ENCODE measurements at places on chromosomes 16 and 17. TPM values are rescaled to one million over a fixed set of nuclear protein-coding genes. Genes with fewer than 3 reads are reported as not detected.

ATAD5 gene
- 0.42 TPM for total RNA-seq

DNASE1L2 gene
- 0.63 TPM for total RNA-seq

CENPX gene
- total RNA-seq, result 22.3 TPM

CYBA gene
- total RNA-seq, result 43.9 TPM

SMTNL2 gene
- 0.26 TPM for total RNA-seq

GLIS2 gene
- total RNA-seq, result 11.1 TPM

DNA sequence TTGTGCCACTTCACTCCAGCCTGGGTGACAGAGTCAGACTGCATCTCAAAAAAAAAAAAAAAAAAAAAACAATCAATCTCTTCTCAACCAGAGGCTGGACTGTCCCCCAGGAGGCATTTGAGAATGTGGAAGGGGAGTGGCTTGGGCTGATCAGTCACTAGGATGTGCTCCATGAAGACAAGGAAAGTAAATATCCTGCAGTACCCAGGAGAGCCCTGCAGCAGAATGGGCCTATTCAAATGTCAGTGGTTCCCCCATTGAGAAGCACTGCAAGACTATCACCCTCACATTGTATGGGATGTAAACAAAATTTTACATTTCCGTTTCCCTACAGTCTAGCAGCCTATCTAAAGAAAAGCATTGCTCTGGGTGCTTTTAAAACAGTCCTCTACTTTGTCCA, 70.3 kb downstream of the DNAH9 start:
- no peak for DNase-seq

GRCh38 chr17:51015145-51015558, 105.5 kb downstream of the SPAG9 start:
- no peak for DNase-seq

DNA sequence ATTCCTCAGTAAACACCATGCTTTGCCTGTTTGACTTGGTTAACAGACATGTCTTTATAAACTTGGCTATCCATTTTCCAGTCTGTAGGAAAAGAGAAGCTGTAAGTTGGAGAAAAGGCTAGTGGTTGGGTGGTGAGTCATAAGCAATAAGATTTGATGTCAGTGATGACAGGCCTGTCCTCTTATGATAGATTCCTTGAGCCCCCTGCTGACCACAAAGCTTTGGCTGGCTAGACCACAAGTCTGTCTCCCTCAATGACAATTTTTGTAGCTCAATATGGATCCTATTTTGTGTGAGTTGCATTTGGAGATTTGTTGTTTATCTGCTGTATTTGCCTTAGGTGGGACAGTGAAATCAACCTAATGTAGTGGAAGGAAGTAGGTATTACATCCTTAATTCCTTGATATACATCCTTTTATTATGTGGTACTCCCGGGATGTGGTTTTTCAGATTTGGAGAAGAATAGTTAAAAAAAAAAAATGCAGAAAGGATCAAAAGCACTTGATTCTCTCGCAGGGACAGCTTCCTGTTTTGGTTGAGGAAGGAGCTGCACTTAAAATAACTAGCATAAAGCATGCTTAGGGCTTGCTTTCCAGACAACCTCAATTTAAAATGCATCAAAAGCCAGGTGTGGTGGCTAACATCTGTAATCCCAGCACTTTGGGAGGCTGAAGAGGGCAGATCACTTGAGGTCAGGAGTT, 67.4 kb downstream of the SIAH1 start:
- DNase-seq, result no peak

GRCh38 chr16:80380514-80380913, 160.3 kb upstream of the DYNLRB2 start:
- no peak for DNase-seq

DNA sequence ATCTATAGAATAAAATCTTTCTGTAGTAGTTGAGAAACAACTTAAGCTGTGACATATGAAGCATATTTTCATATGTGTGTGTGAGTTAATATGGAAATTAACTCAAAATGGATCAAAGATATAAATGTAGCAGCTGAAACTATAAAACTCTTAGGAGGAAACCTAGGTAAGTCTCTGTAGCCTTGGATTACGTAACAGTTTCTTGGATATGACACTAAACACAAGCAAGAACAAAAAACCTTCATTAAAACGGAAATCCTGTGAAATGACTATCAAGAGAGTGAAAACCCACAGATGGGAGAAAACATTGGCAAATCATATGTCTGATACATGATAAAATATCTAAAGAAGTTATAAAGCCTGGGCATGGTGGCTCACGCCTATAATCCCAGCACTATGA, 104.4 kb downstream of the VPS53 start:
- no peak for DNase-seq

- DNase-seq, result no peak
These were observed 72.0 kb upstream of the CHMP6 start for GRCh38 chr17:80919331-80920311.

GRCh38 chr17:39782481-39782880, 44.7 kb downstream of the GRB7 start:
- DNase-seq, result no peak
